SK-N-DZ (cell line): ENCODE measurements at places on chromosomes 2 and 18.

DNA sequence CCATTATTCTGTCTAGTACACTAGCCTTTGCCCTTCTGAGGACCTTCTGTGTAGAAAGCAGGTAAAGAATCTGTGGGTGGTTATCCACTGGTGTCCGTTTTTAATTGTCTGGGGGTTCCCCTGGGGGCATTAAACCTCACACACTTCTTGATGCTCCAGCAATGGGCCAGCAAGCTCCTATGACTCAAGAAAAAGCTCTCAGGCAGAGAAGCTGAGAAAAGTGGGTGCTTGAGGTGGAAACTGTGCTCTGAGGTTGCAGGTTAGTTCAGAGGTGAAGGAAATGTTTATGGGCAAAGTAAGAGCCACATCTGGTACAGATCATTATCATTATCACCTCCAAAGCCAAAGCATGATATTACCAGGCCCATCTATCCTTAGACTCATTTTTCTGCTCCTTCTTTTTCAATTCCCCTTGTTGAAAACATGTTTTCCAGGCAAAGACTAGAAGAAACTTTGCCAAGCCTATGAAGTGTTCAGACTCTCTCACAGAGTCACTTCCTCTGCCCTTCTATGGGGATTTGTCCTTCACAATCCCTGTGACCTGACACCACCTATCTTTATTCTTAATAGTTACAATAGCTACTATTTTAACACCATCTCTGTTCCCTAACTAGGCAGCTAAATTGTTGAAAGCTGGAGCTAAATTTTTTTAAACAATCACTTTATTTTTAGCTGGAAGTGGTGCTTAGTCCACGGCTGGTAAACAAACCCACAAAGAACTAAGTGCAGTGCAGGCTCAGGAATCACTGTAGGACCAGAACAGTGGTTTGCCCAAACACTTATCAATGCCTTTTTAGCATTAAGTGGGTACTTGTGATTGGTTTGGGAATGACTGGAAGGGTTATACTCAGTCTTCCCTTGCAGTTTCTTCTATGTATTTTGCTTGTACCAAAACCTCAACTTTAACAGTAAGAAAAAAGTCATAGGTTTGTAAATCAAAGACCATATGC is 512.8 kb upstream of the POU3F3 start:
- DNase-seq = no peak

GRCh38 chr2:239553376-239554000 is 152.7 kb upstream of the HDAC4 start:
- DNase-seq = no peak

DNA sequence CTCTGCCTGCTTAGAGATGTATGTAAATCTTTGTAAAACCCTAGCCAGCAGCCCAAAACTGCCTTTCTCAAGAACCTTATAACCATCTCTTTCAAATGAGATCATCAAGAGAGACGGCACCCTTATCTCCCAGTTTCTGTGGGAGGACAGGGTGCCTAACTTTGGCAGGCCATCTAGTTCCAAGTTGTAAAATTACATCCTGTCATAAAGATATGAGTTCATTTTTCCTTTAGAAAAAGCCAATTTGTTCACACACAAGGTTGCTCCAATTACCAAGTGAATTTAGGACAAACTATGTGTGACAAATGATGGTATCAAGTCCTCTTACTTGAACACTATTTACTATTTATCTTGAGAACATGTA is 65.3 kb downstream of the MEMO1 start:
- no peak for DNase-seq

DNA sequence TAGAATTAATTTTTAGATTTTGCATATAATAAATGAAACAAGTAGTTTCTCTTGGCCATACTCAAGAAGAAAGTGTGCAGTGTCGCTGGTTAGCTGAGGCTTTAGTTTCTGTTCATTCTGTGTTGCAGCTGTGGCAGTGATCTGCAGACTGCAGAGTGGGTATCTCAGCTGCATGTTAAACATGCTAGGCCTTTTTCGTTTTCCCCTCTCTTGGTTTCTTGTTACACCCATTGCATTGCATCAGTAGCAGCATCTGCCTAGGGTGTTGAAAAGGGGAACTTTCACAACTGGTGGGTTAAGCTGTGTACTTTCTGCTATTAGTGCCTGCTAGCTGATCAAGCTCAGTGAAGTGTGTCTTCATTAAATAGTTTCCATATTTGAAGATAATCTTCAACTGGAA is 51.3 kb downstream of the ACSL3 start:
- DNase-seq = no peak

- DNase-seq = no peak
Measured at GRCh38 chr2:217753460-217754200, 249.2 kb downstream of the TNS1 start.

DNA sequence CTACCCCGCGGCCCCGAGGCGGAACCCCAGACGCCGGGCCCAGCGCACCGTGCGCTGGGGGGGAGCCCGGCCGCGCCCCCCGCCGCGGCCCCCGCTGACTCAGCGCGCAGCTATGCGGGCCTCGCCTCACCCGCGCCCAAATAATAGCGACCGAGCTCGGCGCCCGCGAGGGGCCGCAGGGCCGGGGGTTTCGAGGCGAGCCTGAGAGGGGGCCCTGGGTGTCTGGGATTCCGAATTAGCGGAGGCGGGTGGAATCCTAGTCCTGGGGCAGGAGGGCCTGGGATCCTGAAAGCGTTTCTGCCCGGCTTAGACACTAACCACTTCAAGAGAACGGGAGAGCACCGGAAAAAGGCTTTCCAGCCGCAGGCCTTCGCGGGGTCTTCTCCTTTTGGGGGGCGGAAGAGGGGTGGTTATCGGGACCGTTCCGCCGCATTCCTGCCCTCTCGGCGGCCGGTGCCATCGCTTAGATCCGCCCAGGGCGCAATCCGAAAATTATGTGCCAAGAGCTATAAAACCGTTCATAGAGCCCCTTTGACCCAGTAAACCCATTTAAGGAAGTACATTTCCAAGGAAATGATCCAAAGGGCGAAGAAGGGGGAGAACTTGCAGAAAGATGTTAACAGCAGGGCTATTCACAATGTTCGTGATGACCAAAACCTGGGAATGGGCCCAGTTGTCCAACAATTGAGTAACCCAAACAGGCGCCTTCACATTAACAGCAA is 681 bp upstream of the ROCK2 start:
- peak; percentile 47 for DNase-seq

DNA sequence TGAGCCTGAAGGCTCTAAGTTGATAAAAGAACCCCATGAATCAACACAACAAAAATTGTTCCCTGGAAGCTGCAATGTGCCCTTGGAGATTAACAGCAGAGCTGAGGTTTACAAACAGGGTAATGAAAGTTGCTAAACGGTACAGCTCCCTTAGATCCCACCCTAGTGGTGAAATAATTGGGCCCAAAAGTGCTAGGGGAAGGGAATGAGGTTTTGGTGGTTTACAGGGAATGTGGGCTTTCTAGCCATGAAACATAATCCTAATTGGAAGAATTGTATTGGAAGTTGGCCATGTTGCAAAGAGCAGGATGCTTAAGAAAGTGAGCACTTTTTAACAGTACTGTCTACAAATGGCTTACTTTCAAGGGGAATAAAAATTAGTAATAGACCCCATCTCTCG is 180.2 kb upstream of the SMIM21 start:
- no peak for DNase-seq

DNA sequence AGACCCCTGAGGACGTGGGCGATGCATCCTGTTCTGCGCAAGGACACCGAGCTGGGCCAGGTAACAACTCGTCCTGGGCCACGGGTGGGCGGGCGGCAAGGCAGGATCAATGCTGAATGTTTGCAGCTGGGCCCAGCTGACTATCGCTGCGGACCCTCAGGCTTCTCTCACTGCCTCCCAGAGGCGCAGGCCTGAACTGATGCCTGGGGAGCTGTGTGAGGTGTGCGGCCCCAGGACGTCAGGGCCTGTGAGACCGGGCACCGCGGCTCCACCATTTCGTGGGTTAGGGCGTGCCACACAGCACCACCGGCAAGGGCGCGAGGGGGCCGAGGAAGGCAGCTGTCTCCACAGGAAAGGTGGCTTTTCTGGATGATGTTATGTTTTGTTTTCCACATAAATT is 307.4 kb downstream of the NDUFA10 start:
- DNase-seq = no peak

- no peak for DNase-seq
Measured at GRCh38 chr2:147293991-147294824, 550.6 kb upstream of the ACVR2A start.

GRCh38 chr2:113242327-113242726 is 36.4 kb downstream of the PAX8 start:
- no peak for DNase-seq

DNA sequence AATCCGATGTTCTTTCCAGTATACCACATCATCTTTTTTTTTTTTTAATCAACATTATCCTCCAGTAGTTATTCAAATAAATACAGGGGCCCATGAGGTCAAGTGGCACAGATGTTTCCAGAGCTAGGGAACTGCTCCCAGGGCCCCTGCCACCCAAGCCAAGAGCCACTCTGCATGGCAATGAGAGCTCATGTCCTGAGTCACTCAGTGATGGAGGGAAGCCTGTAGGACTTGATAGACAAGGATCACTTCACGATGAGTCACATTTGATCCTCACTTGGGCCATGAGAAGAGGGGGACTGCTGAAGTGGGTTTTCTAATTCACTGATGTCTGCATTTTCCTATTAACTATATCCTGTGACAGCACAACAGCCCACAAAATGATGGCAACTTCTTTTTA is 127.0 kb upstream of the PKDCC start:
- DNase-seq = no peak

GRCh38 chr18:56789004-56789888 is 138.1 kb downstream of the WDR7 start:
- DNase-seq = peak; percentile 42

DNA sequence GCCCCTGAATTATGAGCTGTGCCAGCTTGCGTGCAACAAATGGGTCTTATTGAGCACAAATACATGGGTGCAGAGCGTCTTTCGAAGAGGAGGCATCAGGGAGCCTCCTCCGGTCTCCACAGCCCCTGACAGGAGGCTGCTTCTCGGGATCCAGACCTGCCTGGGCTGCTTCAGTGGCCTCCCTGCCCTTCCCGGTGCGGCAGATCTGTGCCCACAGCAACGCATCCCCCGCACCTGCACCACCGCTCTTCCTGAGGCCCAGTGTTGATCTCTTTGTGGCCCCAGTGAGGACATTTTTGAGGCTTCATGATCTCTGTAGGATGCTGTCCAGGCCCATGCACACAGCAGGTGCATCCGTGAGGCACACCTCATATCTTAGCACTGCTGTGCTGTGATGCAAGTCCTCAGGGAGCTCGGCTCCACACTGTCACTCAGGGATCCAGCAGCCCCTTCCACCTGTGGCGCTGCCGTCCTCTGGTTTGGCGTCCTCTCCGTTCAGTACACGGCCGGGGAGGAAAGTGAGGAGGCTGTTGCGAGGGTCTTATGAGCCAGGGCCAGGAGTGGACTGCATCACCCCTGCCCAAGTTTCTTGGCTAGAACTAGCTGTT is 17.4 kb downstream of the RTP5 start:
- DNase-seq = no peak

- no peak for DNase-seq
Measured at GRCh38 chr18:24659827-24660720, 199.6 kb downstream of the HRH4 start.

GRCh38 chr2:239608723-239609122 is 207.9 kb upstream of the HDAC4 start:
- DNase-seq = no peak

DNA sequence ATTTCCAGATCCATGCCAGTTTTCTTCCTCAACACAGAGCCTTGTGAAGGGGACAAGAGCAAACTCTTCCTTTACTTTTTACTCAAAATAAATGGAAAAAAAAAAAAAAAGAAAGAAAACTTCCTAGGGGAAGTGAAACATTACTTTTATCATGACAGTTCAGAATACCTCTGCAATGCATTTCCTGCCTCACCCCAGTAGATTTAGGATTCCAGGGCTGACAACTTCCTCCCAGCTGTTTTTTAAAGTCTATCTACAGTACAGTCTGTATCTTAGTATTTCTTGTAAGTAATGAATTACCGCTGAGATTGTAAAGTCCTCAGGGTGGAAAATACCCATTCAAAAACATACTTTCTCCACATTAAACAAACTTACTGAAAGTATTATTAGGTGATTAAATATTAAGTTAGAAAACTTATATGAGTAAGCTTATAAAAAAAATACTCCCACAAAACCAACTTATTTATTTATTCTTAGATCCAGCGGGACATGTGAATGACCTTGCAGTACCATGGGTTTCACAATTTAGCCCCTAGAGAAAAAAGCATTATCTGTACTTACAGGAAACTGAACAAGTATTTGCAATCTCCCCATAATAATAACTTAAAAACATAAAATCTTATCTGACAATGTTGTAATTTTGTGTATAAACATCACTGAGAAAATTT is 117.7 kb downstream of the RBMS1 start:
- no peak for DNase-seq

DNA sequence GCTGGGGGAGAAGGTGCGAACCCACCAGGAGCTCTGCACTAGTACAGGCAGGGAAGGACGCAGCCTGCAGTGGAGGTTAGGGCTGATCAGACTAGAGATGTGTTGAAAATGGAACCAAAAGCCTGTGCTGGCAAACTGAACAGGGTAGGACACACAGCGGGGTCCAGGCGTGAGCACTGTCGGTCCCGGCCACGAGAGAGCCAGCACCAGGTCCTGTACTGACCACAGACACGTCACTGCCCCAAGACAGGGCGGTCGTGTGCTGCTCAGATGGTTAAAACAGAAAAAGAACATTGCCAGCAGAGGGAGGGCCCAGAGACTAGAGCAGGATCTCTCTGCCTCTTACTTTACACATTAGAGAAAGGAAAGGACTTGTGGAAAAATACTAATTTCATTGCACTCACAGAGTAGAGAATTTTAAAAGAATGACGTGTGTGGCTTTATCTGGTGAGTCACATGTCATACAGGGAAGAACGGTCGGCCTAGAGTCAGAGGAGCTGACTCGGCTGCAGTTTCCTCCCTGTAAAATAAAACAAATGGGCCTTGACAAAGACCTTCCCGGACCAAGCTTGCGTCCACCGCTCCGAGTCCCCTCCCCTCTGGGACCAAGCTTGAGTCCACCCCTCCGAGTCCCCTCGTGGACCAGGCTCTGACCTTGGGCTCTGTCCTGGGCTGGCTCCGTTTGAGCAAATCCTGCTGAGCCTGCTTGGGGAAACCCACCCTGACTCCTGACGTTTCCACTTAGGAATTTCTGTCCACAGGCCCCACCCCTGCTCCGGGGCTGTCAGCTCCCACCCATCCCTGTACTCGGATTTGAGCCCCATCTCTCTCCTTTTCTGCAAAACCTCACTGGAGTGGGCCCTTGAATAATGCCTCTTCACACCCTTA is 16.7 kb upstream of the ADI1 start:
- no peak for DNase-seq

DNA sequence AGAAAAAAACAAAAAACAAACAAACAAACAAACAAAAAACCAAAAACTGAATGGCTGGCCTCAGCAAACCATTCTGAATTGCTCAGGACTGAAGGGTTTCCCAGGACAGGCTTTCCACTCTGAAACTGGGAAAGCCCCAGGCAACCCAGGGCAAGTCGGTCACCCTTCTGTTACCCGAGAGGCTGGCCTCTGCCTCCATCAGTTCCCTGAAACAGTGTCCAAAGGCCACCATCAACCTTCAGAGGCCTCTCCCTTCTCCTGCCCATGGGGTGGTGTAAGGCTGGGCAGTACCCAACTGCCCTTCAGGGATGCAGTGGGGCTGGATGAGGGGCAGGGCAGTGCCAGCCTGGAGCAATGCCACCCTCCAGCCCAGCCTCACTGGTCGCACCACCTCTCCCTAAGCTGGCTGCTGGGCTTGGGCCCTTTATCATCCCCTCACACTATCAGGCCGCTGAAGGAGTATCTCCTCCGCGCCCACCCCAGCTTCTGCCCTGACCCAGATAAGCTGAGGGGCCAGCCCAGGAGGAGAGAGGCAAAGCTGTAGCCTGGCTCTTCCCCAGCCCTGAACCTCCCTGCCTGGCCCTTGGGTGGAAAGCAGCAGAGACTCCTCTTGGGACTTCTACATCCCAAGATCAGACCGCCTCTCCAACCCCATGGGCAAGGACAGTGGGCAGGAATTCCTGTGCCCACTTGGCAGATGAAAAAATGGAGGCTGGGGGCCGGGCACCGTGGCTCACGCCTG is 35.9 kb downstream of the ZFP36L2 start:
- no peak for DNase-seq
